Kidney epithelial cell (primary cell): ENCODE measurements at places on chromosomes 7 and 10.

- DNase-seq = no peak
Measured at GRCh38 chr7:69619635-69620034, 21.4 kb downstream of the AUTS2 start.

- DNase-seq = no peak
Measured at GRCh38 chr7:23893942-23894891, 184.2 kb downstream of the STK31 start.

DNA sequence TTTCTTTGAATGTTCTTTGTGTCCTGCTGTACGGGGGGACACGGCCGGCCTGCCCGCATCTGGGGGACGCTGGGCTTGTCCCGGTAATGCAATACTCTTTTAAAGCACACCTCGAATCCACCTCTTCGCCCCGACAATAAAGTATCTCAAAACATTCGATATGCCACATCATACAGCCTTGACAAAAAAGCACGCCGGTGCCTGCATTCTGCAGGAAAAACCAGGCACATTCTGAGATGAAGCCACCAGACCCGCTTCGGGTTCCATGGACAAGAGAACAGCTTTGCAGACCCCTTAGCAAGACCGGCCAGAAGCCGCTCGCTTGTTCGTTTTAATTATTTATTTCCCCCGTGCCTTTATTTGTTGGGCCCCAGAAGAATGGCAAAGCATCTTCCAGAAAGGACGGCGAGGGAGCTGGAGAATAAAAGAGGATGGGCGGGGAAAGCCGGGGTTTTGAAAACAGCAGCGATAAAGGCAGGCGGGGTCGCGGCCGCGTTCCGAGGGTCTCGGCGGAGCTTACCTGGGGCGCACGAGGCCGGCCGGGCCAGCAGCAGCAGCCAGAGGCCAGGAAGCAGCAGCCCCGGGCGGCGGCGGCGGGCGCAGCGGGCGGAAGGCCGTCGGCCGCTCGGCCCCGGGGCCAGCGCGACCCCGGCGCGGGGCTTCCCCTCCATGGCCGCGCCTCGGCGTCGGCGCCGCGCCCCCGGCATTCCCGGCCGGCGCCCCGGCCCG lies 462 bp downstream of the KIAA1549 start:
- no peak for DNase-seq

DNA sequence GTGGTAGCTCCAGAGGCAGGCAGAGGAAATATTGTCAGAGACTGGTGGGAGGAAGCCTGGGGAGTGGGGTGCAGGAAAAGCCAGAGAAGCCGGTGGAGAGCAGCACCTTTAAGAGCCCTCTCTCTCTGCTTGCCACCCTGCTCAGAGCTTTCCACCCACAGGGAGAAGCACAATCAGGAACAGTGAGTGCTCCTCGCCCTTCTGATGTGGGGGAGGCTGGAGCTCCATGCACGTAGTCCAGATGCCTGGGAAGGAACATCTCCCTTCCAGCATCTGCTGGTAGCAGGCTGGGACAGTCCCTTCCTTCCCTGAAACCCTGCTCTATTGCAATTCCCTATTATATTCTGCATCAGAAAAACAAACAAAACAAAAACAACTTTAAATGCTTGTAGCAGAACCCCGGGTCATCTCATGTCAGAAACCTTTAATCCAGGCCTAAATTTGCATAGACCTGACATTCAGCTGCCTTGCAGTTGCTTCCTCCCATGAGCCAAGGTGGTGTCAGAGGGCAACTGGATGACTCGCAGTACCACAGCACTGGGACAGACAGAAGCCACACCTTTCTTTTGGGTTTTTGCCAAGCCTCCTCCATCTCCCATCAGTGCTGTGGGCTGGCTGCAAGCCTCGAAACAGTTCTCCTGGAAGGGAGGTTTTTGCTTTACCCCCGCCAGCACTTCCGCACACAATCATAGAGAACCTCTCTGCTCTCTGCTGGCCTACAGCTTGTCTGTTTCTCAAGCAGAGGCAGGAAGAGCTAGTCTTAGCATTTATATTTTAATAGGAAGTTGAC lies 13.1 kb downstream of the AVPI1 start:
- DNase-seq = no peak

- DNase-seq = no peak
Measured at GRCh38 chr10:79238158-79238520, 109.1 kb upstream of the PPIF start.

DNA sequence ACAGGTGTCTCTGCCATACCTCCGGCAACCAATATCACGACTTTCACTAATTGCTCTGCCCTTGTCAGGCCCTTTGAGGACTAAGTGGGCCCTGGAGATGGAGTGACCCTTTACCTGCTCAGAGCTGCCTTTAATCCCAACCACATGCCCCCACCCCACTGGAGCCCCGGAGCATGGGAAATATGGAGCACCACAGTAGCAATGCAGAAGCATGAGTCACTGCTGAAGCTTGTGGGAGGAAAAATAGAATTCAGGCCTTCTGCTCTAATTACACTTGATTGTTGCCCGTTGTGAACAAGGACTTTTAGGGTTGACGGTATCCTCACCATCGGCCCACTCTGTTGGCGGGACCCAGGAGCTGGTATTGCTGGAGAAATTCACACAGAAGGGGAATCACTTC lies 52.5 kb upstream of the FRMD4A start:
- DNase-seq = no peak

GRCh38 chr7:3927446-3928110 lies 626.5 kb downstream of the SDK1 start:
- no peak for DNase-seq

- DNase-seq = no peak
Measured at GRCh38 chr7:3003936-3004335, 39.7 kb downstream of the CARD11 start.

DNA sequence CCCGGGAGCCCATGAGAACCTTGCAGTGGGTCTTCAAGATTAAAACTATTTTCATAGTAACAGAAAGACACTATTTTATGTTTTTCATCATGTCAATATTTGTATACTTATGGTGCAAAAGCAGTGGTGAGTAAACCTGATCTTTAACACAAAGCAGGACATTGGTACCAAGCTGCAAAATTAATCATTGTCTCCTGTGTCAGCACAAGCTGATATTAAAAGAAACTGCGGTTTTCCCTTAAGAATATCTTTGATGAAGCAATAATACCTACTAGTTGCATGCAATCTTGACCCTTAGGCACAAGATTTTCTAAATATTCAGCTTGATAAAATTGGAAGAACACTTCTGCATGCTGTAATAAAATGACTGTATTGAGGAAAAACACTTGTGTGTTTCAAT lies 121.7 kb downstream of the MDFIC start:
- no peak for DNase-seq

DNA sequence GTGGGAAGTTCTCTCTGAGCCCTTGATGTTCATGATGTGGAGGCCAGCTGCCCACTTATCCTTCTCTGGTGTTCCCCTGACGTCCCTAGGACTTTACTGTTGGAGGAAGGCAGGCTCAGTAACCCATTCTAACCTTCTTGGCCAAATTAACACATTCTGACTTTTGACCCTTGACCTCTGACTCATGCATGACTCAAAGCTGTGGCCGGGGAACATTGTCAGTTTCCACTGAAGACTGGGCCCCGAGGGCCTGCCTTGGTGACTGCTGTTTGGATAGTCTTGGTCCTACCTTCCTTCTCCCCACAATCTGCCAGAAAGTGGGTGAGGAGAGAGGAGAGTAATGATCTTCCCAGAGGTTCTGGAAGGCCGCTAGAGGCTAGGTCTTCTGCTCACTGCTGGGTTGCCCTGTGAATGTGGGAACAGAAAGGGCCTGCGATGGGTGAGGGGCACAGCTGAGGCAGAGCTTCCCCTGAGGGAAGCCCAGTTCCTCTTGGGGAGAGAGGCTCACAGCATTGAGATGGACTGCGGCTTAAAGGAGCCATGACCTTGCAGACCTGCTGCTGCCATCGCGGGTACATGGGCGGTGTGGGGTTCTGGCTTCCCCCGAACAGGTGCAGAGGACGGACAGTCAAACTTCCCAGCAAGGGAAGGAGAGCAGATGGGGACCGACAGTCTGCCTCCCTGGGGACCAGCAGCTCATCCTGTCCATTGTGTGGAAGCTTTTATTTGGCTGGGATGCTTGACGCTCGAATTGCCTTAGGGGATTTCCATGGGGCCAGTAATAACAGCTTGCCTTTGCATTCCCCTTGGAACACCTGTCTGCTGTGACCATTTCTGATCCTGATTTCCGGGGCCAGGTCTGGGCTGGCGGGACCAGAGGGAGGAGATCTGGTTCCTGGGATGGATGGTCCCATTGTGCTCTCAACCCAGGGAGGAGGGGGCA lies 43.8 kb downstream of the ADAMTS14 start:
- DNase-seq = no peak

GRCh38 chr7:37369906-37370305 lies 78.8 kb downstream of the ELMO1 start:
- DNase-seq = no peak

GRCh38 chr7:32167256-32167655 lies 97.0 kb upstream of the PDE1C start:
- no peak for DNase-seq

- no peak for DNase-seq
Measured at GRCh38 chr7:36303202-36304098, 86.2 kb upstream of the ANLN start.

GRCh38 chr7:49346195-49346899 lies 422.0 kb downstream of the CDC14C start:
- no peak for DNase-seq

DNA sequence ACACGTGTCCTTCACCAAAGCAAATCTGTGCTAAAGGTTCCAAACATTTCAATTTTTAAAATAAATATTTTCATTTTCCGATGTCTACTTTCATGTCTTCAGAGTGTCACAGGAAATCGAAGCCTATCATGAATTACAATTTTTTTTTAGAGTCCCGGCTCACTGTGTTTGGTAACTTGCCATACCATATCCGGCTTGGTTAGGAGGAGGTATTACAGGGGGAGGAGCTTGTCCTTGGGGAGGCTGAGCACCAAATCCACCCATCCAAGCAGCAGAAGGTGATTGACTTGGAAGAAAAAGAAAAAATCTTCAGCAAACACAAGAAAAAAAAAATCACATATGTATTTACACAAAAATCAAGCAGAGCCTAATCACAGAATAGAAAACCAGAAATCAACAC lies 21.3 kb downstream of the TIAL1 start:
- no peak for DNase-seq

GRCh38 chr7:106597751-106598546 lies 63.0 kb downstream of the CCDC71L start:
- no peak for DNase-seq

DNA sequence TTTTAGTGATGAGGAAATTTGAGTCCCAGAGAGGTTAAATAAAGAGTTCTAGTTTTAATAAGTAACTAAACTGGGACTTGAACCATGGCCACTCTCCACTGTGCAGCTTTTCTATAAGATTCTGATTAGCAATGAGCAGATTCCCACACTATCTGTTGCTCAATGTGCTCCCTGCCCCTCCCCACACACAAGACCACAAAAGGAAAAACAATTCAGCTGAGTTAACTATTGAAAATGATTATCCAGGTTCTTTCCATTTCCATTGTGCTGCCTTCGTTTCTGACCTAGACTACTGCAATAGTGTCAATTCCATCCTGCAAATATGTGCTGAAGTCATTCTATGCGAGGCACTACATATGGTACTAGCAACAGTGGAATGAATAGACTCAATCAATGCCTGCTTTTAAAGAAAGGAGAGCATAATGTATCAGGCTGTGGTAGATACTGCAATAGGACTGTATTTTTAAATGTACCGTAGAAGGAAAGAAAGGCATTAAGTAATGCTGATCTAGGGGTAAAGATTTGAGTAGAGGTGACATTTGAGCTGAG lies 97.0 kb downstream of the SEMA3C start:
- DNase-seq = peak; percentile 58

DNA sequence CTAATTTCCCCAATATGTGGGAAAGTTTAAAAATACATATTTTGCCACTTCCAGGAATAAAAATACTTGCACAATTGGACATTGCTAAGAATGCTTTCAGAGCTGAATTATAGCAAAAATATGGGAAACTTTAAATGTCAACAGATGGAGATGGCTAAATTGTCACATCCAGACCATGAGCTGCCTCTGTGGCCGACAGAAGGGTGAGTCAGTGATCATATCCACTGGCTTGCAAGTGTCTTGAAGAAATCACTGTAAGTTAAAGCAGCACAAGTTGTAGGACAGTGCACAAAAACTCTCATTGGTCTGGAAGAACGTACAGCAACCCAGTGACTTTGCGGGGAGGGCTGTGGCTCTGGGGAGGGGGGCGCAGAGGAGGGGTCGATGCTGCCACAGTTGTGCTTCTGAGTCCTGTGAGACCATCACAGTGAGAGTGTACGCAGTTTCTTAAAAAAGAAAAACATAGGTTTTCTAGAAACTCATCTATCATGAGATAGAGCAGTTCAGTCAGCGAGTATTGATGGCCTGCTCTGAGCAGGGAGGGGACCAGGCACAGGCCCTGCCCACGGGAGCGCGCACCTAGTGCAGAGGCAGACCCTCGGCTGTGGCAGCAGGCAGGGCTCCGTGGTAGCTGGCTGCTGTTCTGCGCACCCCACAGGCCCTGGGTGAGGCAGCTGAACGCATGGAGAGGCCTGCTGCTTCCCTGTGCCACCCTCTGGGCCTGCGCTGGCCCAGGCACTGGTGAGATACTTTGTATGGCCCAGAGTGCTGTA lies 25.5 kb downstream of the LRRC27 start:
- no peak for DNase-seq

GRCh38 chr10:11757821-11758463 lies 15.8 kb downstream of the ECHDC3 start:
- DNase-seq = no peak

- DNase-seq = no peak
Measured at GRCh38 chr7:1969459-1970284, 263.1 kb downstream of the MAD1L1 start.

GRCh38 chr7:64630496-64630895 lies 35.4 kb upstream of the ZNF107 start:
- no peak for DNase-seq

DNA sequence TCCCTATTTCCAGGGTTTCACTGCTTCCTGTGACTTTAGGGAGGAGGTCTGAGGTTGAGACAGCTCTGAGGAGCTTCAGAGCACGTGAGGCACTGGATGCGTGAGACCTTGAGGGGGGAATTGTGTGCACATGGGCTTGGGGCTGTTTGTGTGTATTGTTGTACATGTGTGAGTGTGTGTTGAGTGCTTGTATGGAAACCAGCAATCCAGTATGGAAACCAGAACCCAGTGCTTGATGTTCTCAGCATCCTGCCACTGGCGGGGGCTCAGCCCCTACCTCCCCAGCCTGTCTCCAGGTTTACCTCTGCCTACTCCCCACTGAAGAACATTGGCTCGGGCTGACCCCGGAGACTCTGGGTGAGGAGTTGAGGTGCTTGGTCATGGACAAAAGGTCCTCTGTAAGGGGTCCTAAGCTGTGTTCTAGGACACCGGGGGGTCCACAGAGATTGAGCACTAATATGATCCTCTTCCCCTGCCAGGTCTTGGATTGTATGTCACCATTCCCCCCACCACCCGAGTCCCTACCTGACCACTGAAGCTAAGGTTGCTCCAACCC lies 20.8 kb downstream of the SFTPD start:
- no peak for DNase-seq

- no peak for DNase-seq
Measured at GRCh38 chr10:99266383-99266782, 30.7 kb upstream of the HPSE2 start.

- no peak for DNase-seq
Measured at GRCh38 chr10:9834434-9834833, 1183.2 kb upstream of the CELF2 start.
